Stimulated activated CD8-positive, alpha-beta memory T cell treated with anti-CD3 and anti-CD28 coated beads, Interleukin-7, amount 100 ng/mL, for 48 hours (primary cell): ENCODE measurements at places on chromosomes 5 and 9.

DNA sequence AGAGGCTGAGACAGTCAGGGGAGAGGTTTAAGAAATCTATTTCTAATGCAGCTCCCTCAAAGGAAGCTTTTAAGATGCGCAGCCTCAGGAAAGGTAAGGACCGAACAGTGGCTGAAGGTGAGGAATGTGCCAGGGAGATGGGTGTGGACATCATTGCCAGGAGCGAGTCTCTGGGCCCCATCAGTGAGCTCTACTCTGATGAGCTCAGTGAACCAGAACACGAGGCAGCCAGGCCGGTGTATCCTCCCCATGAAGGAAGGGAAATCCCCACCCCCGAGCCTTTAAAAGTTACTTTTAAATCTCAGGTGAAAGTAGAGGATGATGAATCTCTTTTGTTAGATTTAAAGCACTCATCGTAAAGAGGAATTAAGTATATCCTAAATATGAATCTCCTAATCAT, 8.2 kb downstream of the CAVIN4 start:
- DNase-seq: no peak

DNA sequence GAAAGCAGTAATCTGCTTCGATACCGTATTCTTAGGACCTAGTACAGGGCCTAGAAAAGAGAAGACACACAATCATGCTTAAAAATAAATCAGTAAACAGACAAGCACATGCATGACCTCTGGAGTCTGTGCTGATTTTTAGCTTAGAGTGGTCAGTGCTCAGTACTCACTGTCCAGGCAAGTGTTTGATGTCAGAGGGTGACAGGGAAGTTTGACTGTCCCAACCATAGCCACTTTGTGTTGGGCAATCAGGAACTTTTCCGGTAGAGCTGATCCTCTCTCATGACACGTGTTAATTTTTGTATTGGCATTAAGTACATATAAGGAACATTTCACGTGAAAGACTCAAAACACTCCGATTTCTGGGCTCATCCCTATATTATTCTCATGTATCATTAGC, 464.7 kb upstream of the KLF4 start:
- no peak for DNase-seq

GRCh38 chr5:95959888-95960666, 1.6 kb downstream of the ELL2 start:
- no peak for DNase-seq

DNA sequence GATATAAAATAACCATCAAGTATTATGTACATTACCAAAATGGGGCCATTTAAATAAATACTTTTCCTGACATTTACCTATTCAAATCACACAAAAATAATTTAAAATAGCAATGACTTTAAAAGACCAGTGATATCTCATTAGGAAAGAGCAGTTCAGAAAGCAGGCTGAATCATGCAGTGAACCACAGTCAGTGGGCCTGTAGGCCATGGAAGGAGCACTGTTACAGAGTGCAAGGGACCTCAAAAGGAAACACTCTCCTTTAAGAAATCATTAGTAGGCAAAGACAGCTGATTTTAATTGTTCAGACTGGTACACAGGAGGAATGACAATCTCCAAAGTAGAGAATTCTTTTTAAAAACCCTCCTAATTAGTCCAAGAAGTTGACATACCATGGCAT, 283.5 kb upstream of the EFNA5 start:
- no peak for DNase-seq

DNA sequence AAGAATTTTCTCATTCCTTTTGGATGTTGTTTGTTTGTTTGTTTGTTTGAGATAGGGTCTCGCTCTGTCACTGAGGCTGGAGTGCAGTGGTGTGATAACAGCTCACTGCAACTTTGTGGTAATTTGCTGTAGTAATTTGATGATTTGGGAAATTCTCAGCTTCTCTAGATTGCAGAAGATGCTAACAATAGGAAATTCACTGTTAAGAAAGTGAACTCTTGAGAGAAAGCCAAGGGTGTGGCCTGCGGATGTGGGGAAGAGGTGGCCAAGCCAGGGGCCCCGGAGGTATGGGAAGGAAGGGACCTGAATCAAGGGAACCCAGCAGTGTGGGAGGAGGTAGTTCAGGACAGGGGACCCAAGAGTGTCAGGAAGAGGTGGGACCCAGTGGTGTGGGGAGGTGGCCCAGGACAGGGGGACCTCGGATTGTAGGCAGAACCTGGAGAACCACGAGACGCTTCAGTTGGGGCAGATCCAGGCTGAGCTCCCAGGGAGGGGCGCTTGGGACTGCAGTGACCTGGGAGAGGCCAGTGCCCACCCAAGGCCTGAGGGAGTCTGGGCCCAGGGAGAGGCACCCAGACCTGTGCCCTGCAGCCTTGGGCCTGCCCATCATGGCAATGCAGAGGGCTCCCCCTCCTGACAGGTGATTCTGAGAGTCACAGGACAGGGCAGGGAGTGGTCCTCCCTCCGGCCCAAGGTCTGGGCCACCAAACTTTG, 5.6 kb upstream of the LCN2 start:
- no peak for DNase-seq

- DNase-seq: no peak
Measured at GRCh38 chr5:68251804-68252522, 36.4 kb downstream of the PIK3R1 start.

GRCh38 chr5:139760066-139761056, 35.2 kb upstream of the PSD2 start:
- no peak for DNase-seq

DNA sequence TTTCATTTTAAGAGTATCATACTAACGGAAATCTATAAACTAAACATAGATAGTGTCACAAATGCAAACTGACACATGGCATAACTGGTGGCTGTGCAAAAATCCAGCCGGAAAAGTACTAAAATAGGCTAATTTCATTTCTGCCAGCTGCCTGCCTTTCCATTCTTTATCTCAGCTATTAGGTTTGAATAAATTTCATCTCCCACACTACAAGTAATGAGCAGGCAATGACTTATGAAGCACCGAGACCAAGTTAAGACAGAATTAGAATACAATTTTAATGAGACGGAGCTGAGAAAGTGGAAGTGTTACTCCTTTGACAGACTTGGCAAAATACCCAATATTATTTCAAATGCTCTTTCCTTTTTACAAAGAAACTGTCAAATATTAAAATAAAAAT, 258.8 kb upstream of the ZNF608 start:
- no peak for DNase-seq

DNA sequence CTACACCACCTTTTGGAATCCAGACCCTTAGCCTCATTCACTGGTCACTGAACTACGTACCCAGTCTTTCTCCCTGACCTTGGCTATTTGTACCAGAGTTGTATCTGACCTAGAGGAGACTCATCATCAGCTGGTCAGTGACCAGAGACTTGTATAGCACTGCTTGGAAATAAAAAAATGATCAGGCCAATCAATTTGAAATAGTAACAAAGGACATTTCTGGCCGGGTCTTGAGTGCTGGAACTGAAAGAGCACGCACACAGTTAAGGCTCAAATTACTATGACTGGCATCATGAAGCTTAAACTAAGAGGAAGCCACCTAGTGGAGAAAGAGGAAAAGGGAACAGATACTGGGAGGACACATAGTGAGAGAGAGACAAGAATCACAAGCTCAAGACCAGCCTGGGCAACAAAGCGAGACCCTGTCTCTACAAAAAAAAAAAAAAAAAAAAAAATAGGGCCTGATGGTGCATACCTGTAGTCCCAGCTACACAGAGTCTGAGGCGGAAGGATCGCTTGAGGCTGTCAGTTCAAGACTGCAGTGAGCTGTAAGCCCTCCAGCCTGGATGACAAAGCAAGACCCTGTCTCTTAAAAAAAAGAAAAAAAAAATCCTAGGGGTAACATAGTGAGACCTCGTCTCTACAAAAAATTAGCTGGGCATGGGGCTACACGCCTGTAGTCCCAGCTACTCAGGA, 12.8 kb upstream of the SRP19 start:
- DNase-seq: no peak

- DNase-seq: no peak
Measured at GRCh38 chr5:140988608-140989007, 22.3 kb downstream of the PCDHAC2 start.

DNA sequence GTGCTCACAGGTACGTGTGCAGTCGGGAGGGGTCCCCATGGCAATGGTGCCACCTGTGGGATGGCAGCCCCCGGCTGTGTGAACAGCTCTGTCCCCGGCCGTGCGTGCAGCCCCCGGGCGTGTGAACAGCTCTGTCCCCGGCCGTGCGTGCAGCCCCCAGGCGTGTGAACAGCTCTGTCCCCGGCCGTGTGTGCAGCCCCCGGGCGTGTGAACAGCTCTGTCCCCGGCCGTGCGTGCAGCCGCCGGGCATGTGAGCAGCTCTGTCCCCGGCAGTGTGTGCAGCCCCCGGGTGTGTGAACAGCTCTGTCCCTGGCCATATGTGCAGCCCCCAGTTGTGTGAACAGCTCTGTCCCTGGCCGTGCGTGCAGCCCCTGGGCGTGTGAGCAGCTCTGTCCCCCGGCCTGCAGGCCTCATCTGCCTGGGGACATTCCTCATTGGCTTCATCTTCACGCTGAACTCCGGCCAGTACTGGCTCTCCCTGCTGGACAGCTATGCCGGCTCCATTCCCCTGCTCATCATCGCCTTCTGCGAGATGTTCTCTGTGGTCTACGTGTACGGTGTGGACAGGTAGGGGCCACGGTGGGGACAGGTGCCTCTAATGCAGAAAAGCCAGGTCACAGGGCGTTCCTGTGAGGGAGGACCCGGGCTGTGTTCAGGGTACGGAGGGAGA, 5.9 kb upstream of the SLC6A18 start:
- no peak for DNase-seq

DNA sequence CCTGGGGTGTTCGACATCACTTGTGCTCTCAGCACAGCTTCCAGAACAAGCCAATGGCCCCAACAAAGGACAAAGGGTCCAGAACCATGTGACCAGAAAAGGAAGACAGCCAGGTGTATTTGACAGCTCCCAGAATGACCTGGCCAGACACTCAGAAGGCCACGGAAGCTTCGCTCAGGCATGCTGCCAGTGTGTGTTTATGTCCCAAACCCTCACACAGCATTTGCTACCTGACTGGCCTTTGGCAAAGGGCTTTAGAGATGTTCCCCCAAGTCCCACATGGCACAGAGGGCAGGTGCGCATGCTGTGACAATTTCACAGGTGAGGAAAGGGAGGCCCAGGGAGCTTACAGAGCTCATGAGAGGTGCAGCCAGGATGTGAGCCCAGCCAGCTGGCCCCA, 39.5 kb downstream of the MED10 start:
- DNase-seq: no peak

GRCh38 chr9:88322906-88323566, 65.2 kb upstream of the SPIN1 start:
- peak; percentile 29 for DNase-seq

DNA sequence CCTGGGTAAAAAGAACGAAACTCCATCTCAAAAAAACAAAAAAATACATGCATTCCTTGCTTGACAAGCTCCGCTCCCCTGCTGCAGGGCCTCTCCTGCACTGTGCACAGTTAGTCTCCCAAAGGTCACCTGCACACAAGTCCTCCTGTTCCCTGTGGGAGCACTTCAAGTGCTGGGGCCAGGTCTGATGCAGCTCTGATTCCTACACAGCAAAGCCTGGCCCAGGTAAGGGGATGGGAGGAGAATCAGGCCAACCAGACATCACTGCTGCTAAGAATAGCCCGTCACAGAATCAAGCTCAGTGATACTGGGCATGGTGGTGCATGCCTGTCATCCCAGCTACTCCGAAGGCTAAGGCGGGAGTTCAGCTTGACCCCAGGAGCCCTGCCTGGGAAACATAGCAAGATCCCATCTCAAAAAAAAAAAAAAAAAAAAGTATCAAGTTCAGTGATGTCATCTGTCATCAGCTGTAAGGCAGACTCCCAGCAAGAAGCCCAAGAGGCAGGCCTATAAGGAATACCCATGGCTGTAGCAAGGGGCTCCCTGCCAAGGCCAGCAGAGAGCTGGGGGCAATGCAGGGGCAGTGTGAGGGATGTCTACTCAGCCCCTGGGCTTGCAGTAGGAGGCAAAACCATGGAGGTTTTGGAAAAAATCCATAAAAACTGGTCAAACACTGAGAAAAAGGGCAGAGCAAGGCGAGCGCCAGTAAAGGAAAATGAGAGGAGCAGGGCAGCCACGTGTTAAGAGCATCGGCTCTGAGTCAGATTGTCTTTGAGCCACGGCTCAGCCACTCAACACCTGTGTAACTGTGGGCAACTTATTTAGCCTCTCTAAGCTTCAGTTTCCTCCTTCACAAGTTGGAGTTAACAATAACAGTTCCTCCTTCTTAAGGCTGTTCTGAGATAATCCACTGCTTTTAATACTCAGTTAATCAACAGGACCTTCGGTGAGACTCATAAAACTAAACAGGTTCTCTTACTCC, 3.2 kb downstream of the TPM2 start:
- DNase-seq: no peak

DNA sequence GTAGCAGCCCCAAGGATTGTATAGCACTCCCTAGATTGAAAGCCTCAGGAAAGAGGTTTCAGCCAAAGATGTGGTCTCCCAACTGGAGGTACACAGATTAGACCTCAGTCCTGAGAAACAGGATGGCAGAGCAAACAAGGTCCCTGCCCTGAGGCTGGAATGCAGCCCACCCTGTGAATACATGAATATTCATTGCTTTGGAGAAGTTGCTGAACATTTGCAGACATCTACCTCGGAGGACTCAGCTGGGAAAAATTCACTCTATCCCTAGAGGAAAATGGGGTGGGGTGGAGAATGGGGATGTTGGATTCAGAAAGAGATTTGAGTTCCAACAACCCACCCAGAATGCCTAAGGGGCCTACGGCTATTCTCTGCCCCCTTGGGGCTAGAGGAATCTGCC, 129.4 kb downstream of the SLIT3 start:
- DNase-seq: no peak

DNA sequence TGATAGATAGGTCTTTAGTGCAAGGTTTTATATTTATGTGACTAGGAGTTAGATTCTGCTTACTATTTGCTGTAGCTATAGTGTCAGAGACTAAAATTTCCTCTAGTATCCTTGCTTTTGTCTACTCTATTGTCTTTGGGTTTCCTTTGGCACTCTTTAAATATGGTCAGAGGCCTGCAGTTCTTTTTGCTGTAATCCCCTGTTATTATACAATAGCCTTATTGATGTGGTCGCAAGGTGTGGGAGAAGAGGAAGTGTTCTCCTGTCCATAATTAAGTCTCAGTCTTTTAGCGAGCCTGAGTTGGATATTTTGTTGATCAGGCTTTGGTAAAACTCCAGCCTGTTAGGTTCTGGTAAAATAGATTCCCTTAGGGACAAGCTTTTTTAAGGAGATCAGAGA, 34.9 kb downstream of the LURAP1L start:
- no peak for DNase-seq

DNA sequence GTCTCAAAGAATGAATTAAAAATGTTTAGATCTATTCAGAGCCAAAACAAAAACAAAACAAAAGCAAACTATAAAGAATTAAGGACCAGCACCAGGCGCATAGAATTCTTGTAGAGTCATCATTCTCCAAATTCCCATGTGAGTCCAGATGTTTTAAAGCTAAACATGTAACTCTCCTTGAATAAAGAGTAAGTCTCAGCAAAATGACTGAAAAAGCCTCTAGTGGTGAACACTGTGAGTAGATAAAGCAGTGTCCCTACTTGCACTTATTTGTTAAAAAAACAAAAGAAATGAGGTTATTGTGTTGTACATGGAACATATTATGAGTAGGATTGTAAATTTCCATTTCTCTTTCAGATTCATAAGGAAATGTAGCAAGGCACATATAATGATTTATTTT, 44.0 kb downstream of the NNT start:
- no peak for DNase-seq

GRCh38 chr9:114678795-114679194, 3.2 kb downstream of the TEX48 start:
- no peak for DNase-seq
